Stimulated activated CD8-positive, alpha-beta memory T cell treated with anti-CD3 and anti-CD28 coated beads, Interleukin-7, amount 100 ng/mL, for 24 hours (primary cell): ENCODE measurements at places on chromosomes 5 and 9.
A peak's percentile ranks its signal among the peaks of the same experiment; 100 is the strongest.

- no peak for DNase-seq
Measured at GRCh38 chr9:99130069-99130468, 25.2 kb downstream of the TGFBR1 start.

DNA sequence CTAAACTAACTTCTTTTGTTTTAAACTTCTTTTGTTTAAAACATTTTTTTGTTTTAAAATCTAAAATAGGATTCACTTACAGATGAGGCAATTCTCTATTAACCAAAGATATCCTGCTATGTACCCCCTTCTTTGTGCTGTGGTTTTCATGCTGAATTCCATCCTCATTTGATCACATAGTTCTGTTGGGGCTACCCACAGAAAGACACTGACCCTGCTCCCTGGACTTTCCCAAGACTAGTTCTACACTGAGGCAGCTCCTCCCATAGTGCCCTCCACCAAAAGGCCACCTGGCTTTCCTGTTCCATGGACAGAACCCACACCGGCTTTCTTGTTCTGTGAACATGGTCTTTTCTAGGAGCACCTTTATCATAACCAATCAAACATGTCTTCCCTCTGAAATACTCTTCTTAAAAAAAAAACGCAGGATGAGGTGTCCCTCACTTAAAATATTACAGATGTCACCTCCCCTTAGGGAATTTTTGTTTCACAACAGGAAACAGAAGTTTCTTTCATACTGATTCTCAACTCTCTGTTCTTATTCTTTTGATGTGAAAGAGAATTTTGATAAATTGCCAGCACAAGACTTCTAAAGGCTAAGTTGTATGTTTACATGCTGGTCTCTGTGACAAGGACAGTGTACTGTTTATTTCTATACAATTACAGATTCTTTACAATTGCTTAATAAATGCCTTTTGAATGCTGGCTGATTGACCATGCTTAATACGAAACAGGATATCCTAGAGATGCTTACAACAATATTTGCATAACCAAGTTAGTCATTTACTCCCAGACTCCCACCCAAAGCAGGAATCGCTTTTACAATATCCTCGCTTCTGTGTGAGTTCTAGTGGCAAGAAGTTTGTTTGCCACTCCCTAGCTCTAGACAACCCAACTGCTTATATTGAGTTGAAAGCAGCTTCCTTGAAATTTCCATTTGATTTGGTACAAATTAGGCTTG is 300.4 kb downstream of the DTWD2 start:
- no peak for DNase-seq

DNA sequence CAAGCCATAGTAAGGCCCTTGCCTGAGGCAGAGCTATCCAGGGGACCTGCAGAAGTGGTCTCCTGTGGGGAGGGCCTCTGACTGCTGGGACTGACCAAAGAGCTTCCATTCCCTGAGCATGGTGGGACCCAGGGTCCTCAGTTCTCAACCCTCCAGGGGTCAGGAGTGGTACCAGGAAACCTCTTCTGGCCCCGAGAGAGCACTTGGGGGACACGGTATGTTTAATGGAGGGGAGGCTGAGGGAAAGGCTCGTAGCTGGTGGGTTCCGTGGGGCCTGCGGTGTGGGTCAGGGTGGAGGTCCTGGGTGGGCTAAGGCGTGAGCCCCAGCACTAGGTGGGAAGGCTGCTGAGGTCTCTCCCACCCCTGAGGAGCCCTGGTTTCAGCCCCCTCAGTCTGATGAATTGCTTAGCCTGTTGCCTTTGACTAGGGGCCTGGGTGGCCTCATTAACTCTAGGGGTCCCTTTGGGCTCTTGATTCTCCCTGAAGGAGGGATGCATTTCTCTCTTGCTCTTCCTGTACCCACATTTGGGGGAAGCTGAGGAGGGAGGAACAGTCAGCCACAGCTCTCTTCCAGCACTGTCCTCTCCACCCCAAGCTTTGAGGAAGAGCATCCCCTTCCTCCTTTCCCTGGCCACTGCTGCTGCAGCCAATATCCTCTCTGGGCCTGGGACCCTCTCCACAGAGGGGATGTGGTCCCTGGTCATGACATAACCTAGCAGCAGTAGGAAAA is 34.0 kb downstream of the CSF1R start:
- DNase-seq, result no peak

GRCh38 chr9:34647651-34648050 is 1.2 kb downstream of the GALT start:
- DNase-seq, result no peak

DNA sequence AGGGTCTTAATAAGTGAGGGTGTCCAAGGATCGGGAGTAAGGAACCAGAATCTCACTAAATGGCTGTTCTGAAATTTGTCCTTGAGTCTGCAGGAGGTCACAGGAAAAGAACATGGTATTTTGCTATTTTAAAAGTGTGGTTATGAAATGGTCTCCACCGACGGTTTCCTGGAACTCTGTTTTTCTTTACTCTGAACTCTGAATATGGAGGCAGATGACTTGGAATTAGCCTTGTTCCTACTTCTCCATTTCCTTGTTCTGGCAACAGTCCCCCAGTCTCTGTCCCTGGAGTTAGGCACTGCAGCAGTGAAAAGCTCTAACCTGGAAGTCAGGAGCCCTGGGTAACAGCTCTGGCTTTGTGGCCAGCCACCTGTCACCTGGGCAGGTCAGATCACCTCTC is 46.6 kb upstream of the C5orf58 start:
- no peak for DNase-seq

DNA sequence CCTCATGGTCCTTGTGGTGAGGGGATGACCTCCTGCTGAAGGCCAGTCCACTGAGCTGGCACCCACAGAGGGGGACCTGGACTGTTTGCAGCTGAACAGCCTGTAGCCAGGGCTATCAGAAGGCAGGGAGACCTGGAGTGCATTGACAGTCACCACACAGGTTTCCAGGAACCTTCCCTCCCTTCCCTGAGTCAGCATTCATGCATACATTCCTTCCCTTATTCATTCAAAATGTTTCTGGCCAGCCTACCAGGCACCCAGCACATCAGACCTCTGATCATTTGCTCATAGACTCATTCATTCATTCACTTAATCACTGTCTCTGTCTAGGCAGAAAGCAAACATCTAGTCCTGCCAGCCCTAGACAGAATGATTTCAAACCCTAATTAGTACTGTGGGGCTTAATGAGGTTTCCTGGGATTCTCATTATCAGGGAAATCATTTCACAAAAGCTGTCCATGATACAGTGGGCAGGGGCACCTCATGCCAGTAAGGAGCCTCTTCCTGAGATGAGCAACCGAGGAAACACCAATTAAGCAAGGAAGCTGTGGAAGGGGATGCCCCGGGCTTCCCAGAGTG is 110.1 kb upstream of the PPP1R26 start:
- no peak for DNase-seq

DNA sequence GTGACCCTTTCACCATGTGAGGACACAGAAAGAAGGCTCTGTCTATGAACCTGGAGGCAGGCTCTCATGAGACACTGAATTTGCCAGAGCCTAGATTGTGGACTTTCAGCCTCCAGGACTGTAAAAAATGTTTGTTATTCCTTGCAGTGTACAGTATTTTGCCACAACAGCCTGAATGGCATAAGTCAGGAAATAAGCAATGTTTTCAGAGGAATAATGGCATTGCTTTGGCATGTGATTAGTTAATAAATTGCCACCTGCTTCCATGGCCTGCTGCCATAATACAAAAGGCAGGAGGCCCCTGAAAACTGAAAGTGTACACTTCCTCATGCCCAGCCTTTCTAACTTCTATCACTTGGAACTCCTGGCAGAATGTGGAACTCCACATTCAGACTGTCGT is 408.1 kb downstream of the GADD45G start:
- no peak for DNase-seq

- DNase-seq, result no peak
Measured at GRCh38 chr5:94375801-94376200, 242.6 kb downstream of the KIAA0825 start.

- peak; percentile 40 for DNase-seq
Measured at GRCh38 chr5:157222506-157223230, 42.0 kb downstream of the ITK start.

GRCh38 chr5:10663489-10664179 is 97.4 kb downstream of the DAP start:
- no peak for DNase-seq

- DNase-seq, result no peak
Measured at GRCh38 chr9:116003397-116003796, 150.2 kb upstream of the PAPPA start.

GRCh38 chr9:135665795-135666189 is 2.7 kb downstream of the LCN9 start:
- no peak for DNase-seq

- no peak for DNase-seq
Measured at GRCh38 chr5:37166197-37166596, 83.0 kb downstream of the CPLANE1 start.

DNA sequence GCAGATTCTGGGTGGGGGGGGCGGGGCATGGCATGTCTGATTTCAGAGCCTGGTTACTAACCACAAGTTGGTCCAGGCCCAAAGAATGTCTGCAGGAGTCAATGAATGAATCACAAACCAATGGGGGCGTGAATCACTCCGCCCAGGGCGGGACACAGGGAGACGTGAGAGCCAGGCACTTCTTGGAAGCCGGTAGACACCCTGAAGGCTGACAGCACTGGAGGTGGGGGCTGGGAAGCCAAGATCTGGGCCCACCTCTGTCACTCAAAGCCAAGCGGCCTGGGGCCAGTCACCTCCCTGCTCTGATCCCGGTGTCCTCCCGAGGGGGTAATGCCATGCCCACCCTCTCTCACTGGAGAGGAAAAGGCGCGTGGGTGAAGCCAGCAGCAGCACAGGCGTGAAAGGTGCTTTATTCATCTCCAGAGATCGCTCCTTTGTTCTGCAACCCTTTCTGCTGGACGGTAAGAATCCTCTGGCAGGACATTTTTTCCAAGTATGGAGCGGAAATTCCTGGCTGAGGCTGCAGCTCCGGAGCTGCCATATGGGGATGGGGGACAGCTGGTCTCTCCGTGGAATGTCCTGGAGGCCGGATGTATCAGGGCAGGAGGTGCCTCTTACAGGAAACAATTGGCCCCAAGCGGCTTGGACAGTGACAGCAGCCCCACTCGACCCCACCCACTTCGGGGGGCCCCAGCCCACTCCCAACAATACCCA is 85.0 kb downstream of the STK10 start:
- DNase-seq, result no peak

- DNase-seq, result no peak
Measured at GRCh38 chr5:7548596-7548995, 152.7 kb downstream of the ADCY2 start.

GRCh38 chr5:168481330-168481788 is 4.9 kb upstream of the RARS1 start:
- DNase-seq, result no peak
